ENCODE measurements at places on chromosomes 4 and X. TPM values are rescaled to one million over a fixed set of nuclear protein-coding genes. Genes with fewer than 3 reads are reported as not detected.

GRCh38 chrX:143486105-143486504 lies 31.2 kb downstream of the SPANXN3 start:
- ATAC-seq: no peak

DNA sequence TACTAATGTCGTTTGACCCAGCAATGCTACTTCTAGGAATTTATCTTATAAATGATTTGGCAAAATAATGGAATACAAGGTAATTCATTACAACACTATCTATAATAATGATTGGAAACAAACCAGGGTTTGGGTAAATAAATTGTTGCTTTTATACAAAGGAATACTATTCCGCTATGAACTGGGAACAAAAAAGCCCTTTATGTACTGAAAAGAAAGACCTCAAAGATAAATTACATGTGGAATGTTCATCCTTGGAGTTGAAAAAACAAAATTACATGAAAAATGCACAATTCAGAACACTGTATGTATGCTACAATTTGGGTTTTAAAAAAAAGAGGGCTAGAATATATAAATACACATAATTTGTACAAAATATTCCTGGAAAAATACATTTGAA lies 5.2 kb upstream of the NUP54 start:
- ATAC-seq: no peak

GRCh38 chrX:73963682-73964081 lies 340.3 kb upstream of the ZCCHC13 start:
- no peak for ATAC-seq

The CYTL1 gene
- total RNA-seq: 0.88 TPM

The APELA gene
- not detected for total RNA-seq

GRCh38 chr4:126262665-126263064 lies 947.9 kb downstream of the FAT4 start:
- no peak for ATAC-seq

GRCh38 chr4:15690020-15690809 lies 8.6 kb downstream of the FAM200B start:
- no peak for ATAC-seq

The ADAMTS3 gene
- 0.32 TPM for total RNA-seq

The AMBN gene
- not detected for total RNA-seq

The GIMD1 gene
- not detected for total RNA-seq

DNA sequence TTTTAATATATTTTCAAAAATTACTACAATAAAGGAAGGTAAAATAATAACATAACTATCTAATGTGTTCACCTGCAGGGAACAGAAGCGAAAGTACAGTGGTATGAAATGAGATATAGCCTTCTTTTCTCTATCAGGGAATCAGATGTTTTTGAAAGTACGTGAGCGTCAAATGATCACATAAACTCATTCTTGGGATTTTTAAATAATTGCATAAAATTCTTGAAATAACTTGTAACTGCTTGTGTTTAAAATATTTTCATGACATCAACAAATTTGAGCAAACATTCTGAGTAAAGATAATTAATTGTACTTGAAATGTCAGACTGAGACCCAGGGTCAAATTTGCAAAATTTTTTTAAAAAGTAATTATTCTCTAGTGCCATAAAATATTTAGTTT lies 193.5 kb upstream of the NEIL3 start:
- ATAC-seq: no peak

DNA sequence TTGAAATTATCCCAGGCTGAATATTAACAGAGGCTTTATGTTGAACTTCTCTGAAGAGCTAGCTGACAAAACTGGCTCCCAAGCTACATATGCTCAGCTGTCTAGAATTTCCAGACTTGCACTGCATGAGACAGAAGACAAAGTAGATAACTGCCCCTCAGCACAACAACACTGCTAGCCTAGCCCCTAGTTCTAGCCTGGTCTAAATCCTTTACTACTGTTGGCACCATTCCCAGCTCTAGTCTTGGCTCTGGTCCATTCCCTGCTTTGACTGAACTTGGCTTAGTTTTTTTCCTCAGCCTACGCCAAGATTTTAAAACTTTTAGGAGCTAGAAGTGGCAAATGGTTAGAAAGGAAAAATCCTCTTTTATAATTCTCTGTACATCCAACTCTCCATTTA lies 7.6 kb upstream of the OPHN1 start:
- ATAC-seq: no peak

- ATAC-seq: peak; percentile 82
Measured at GRCh38 chr4:140012688-140013486, 141.1 kb downstream of the MAML3 start.
